Retina (tissue), 1 donor: ENCODE measurements at places on chromosomes 3 and 15.
A peak's percentile ranks its signal among the peaks of the same experiment; 100 is the strongest.

DNA sequence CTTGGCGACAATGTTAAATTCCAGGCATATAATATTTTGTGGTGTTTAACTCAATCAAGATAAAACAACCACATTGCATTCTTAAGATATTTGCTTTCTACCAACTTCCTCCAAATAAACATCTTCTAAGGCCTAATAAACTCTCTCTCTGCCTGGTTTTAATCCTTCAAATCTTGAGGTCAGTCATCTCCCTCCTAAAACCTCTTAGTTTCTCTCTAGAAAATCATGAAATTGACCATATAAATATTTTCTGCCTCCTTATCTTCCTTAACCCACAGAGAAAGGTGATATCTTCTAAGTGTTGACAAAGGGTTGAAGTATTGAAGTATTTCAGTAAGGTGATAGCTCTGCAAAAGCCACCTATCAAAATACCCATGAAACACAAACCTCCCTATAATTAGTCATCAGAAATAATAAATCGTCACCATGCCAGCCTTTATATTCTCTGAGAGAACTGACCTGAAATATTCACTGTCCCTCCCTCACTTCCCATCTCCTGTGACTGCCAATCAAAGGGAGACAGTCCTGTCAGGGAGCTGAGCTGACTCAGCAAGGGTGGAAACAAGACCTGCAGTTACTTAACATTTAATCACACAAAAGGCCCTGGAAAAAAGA lies 1261.1 kb downstream of the ROBO1 start:
- DNase-seq: no peak

DNA sequence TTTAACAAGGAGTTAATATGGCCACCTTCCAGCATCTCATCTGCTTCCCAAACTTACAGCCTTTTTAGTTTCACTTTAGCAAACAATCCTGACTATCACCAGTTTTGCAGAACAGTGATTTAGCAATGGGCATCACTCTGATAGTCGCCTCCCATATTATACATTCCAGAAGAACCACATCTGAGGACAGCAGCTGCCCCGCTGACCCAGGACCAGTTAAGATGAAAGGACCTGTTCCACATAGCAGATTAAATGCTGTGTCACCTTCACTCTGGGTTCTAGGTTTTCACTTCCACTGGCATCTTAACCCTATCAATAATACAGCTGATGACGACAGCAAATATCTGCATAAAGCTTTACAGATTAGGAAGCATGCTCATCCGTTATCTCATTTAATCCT lies 99.8 kb downstream of the TRIM69 start:
- no peak for DNase-seq

DNA sequence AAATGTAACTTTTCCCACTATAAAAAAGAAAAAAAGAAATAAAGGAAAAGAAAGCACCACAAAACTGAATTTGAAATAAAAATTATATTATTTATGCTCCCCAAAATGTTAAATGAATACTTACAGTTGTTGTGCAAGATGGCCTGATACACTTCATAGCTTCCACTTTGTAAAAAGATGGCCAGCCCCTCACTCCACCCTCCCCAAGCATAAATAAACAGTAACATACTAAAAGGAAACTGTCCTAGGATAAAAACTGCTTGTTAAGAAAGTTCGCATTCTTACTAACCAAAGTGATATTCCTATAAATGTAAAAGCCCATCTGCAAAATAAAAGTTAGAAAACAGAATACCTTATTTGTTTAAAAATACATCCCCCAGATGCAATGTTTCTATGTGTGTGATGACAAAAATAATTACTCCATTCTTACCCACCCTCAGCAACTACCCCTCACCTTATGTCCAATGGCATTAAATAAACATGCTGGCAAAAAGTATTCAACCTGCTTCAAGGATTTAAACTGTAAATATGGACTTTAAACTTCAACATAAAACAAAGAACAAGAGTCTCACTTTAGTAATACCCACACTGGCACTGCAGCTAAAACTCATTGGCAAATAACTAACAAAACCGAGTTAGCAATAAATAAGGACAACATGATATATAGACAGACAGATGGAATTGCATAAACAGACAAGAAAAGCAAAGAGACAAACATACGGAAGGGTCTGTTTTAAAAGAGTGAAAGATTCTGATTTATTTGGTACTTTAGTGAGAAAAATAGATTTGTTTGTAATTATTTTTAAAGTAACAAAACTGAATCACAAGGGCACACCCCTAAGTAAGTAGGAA lies 47.7 kb downstream of the ZBTB20 start:
- peak; percentile 15 for DNase-seq

- DNase-seq: no peak
Observed at GRCh38 chr3:134487406-134487805, 1.5 kb downstream of the CEP63 start.

GRCh38 chr3:187809612-187809991 lies 64.3 kb upstream of the BCL6 start:
- DNase-seq: no peak

GRCh38 chr3:12440927-12441714 lies 43.2 kb upstream of the TSEN2 start:
- DNase-seq: peak; percentile 50

GRCh38 chr15:100781961-100782530 lies 97.6 kb upstream of the ALDH1A3 start:
- no peak for DNase-seq

DNA sequence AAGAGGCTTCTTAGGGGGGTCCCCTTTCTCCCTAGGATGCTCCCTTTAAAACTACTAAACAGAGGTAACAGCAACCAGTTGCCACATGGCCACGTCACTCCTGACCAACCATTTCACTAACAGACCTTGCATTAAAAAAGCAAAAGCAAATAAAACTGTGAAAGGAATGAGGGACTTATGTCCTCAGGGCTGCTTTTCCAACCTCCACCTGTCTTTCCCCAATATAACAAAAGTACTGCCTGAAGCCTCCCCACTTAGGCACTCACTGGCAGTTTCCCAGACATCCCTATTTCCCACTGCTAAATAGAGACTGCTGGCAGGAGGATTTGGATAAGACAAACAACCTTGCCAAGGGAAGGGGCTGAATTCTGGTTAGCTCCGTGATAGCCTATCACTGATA lies 130.3 kb downstream of the ATP8B4 start:
- DNase-seq: no peak

GRCh38 chr3:142987707-142988106 lies 13.7 kb upstream of the U2SURP start:
- DNase-seq: no peak

DNA sequence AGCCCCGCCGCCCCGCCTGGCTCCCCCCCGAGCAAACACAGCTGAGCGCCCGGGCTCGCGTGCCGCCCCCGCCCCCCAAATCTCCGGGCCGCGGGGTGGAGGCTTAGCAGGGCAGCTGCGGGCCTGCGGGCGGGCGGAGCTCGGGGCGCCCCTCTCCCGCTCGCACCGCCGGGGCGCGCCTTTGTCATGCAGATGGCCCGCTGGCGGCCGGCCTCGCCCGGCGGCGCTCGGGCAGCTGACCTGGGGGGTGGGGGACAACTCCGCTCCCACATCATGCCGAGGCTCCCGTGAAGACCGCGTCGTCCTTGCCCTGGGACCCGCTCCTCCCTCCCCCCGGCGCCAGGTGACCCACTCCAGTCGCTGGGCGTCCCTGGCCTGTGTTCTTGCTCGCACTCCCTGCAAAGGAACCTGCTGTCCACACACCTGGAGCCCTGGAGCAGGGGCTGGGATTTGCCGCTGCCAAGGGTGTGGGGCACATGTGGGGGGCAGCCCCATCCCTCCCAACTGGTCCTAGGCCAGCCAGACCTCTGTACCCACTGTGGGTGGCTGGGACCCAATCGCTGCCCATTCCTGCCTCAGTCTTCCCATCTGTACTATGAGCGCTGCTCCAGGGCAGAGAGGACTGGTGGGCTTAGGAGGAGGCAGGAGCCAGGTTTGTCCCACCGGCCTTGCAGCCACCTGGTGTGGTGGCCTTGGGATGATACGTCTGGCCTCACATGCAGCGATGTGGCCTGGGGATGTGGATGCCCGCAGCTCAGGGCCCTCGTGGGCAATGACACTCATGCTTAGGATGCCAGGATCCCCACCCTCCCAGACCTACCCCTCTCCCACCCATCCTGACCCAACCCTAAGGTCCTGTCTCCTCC lies 33.5 kb downstream of the DNAJB8 start:
- peak; percentile 67 for DNase-seq

GRCh38 chr3:148911173-148911572 lies 46.1 kb downstream of the CPA3 start:
- DNase-seq: no peak

DNA sequence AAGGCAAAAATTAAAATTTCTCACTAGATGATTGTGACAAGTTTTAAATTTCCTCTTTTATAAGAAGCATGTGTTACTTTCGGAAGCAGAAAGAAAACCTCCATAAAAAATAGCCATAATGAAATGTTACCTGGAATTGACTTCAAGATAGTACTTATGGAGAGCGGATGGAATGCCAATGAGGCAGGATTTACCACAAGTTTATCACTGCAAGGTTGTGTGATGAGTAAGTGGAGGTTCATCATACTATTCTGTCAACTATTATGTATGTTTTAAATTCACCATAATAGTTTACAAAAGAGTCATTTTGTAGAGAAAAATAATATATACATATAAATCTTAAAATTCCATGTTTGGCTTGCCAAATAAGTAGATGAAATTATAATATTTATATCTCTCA lies 230.3 kb downstream of the SCAPER start:
- DNase-seq: no peak

- DNase-seq: no peak
Observed at GRCh38 chr3:152307829-152308474, 39.2 kb downstream of the MBNL1 start.

GRCh38 chr3:126472277-126473006 lies 3.2 kb downstream of the ZXDC start:
- DNase-seq: no peak

DNA sequence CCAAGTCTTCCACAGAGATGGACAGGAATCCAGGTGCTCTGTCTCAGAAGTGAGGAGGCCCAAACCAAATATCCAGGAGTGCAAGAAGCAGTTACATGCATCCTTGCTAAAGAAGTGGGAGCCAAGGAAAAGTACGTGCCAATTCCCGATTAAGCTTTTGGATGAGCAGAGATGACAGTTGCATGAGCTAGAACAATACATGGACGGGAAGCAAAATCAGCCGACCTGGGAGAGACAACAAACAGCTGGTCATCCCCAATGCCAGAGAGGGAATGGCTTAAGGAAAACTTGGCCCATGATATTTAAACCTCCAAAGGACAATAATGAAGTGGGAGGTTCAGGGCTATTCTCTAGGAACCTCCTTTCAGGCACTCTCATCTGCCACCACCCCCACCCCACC lies 86.0 kb upstream of the ABHD17C start:
- DNase-seq: no peak

- peak; percentile 53 for DNase-seq
Observed at GRCh38 chr3:7897655-7898054, 604.0 kb upstream of the LMCD1 start.

DNA sequence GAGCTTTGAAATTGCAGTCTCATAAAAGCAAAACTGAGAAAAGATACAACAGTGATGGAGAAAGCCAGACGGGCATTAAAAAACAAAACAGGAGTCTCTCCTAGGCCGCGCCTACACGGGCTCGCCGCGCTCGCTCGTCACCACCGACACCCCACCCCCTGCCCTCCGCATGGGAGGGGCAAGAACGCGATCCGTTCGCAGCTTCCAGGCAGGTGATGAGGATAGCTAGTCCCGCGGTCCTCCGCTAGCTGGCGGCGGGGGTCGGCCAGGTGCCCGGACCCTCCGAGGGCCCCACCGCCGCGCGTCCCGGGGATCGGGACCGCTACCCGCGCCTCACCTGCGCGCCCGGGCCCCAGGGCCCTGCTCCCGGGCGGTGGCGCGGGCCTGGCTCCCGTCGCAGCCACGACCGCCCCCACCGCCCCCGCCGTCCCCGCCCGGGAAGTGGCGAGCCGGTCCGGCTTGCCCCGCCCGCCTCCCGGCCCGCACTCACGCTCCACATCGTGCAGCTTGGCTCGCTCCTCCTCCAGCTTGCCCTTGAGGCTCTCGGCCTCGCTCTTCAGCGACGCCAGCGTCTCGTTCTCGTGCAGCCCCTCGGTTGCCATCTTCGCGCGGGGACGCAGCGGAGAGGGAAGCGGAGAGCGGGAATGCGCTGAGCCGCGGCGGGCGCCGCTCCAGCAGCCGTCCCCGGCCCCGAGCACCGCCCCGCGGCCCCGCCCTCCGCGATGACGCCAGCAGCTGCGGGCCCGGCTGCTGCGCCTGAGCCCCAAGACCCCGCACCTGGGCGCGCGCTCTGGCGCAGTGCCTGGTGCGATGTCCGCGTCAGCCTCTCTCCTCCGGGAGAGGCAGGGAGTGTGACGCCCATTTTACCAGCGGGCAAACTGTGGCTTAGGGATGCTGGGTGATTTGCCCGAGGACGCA lies 11.7 kb downstream of the GNB5 start:
- DNase-seq: peak; percentile 88

DNA sequence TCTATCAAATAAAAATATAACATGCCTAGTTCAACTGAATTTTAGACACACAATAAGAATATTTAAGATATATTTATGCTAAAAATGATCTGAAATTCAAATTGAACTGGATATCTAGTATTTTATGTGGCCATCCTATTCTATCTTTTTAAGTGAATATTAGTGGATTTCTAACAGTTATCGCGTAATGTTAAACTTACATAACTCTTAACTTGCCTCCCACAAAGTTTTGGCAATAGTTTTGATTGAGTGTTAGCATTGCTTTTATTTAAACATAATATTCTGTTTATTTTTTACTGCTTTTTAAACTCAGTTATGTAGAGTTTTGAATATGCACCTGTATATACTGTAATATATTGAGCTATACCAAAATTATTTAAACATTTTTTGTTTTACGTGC lies 1279.5 kb downstream of the OTOL1 start:
- DNase-seq: no peak

GRCh38 chr15:99125061-99125891 lies 20.4 kb downstream of the SYNM start:
- no peak for DNase-seq

- no peak for DNase-seq
Observed at GRCh38 chr3:187281191-187281714, 10.3 kb downstream of the MASP1 start.

- peak; percentile 25 for DNase-seq
Observed at GRCh38 chr3:56868706-56869105, 67.0 kb upstream of the ARHGEF3 start.

GRCh38 chr15:53213336-53213735 lies 423.2 kb upstream of the ONECUT1 start:
- DNase-seq: no peak

DNA sequence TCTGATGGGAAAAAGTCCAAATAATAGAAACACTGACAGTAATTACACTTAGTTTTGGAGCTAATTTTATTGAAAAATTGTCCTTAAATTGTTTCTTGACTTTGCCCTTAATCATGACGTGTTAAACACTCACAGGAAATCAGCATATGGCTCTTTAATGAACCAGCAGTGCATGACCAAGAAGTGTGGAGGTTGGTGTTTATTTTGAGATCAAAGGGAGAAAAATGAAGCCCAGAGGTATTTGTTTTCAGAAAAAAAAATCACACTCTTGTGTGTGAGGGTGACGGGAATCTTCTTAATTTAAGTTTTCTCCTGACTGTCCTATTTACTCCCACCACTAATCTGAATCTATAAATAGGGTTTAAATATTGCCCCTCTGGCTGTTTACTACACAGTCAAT lies 28.8 kb upstream of the SYNM start:
- DNase-seq: no peak

GRCh38 chr15:98131924-98132323 lies 171.4 kb downstream of the ARRDC4 start:
- no peak for DNase-seq
